Fibroblast of villous mesenchyme (primary cell): ENCODE measurements at places on chromosomes 12 and 14. TPM values are rescaled to one million over a fixed set of nuclear protein-coding genes. Genes with fewer than 3 reads are reported as not detected.

The OTUB2 gene
- total RNA-seq: 0.97 and 1.3 TPM in 2 replicates

The SLCO1C1 gene
- under 0.01 and 0.32 TPM in 2 replicates for total RNA-seq

GRCh38 chr12:91413581-91414546, 231.2 kb upstream of the DCN start:
- DNase-seq: peak; percentile 75

DNA sequence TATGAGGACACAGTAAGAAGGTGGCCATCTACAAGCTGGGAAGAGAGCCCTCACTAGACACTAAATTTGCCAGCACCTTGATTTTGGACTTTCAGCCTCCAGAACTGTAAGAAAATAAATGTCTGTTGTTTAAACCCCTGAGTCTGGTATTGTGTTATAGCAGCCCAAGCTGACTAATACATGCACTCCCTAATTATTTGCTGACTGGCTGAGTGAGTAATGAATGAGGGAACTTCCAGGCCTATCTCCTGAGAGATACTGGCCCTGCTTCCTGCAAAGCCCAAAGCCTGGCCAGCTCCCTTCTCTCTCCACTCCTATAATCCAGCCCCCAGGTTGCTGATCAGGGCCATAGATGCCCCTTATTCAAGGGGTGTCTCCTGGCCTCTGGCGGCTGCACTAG, 120.0 kb upstream of the NOS1 start:
- no peak for DNase-seq

GRCh38 chr14:32083789-32084188, 6.7 kb downstream of the ARHGAP5 start:
- no peak for DNase-seq

DNA sequence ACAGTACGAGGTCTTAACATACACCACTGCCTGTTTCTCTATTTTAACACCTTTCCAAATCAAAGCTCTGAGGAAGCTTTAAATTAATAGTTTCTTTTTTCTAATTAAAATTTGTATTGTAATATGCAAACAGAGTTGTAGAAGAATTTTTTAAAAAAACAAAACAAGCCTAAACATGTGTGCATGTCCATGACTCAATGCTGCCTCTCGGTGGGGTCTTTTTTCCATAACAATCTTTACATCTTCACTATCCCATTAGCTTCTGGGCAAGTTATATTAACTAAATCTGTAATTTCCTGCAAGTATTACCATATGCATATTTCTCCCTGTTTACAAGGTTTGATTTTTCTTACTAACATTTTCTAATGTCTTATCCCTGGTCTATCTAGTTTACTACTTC, 143.9 kb upstream of the NAV3 start:
- DNase-seq: peak; percentile 2

DNA sequence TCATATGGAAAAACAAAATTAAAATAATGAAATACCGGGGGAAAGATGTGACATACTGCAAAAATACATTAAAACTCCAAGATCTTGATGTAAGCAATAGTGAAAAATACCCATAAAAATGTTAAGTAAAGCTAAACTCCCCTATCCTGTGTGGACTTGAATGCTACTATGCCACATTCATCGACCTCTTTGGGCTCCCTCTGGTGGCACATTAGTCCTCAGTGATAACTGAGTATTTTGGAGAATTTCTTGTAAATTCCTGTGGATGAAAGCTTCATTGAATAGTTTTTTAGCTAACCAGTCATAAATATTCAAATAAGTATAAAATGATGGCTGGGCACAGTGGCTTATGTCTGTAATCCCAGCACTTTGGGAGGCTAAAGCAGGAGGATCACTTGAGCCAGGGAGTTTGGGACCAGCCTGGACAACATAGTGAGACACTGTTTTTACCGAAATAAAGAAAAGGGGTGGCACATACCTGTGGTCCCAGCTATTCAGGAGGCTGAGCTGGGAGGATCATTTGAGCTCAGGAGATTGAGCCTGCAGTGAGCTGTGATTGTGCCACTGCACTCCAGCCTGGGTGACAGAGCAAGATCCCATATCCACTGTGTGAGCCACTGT, 42.4 kb upstream of the SGPP1 start:
- peak; percentile 70 for DNase-seq
